ENCODE measurements at places on chromosomes 2 and 18.

DNA sequence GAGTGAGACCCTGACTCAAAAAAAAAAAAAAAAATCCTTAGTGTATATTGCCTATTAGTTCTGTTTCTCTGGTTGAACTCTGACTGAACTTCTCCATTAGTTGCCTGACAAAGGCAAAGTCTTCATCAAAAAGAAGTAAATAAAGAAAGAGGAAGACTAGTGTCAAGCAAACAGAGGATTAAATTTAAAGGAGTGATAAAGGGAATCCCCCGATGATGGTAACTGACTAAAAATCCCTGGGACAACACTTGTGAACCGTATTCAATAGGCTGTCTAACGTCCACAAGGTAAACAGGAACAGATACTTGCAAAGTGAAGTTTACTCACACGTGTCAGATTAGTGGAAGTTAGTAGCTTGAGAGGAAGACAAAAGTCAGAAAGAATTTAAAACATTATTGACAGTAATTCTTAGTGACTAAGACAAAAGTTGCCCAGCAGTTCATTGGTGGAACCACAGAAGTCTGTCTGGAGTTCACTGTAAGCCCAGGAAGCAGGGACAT is 26.2 kb upstream of the SPOPL start:
- DNase-seq = no peak

DNA sequence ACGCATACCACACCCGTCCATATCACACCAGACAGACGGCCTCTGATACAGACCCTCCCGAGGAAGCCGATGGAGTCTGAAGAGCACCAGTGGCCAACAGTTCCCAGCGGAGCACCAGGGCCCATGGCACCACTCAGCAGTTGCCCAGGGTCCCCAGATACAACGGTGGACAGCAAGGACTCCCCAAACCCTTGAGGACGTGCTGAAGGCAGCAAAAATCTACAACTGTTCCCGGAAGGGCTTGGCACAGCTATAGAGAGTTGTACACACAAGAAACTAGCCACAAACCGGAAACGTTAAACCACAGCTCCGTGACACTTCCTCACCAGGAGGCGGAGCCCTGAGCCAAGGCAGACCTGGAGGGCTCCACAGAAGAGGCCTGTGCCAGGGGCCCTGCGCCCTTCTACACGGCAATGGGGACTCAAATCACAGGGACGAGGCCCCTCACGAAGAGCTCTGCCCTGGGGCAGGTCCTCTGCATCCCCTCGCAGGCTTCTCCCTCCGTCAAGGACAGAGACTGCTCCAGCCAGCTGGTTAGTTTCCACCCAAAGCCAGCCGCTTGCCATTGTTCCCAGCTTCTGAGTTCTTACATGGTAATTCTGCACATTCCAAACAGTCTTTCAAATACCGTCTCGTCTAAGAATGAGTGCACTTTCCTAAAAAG is 133.4 kb downstream of the HDAC4 start:
- DNase-seq = peak; percentile 81

DNA sequence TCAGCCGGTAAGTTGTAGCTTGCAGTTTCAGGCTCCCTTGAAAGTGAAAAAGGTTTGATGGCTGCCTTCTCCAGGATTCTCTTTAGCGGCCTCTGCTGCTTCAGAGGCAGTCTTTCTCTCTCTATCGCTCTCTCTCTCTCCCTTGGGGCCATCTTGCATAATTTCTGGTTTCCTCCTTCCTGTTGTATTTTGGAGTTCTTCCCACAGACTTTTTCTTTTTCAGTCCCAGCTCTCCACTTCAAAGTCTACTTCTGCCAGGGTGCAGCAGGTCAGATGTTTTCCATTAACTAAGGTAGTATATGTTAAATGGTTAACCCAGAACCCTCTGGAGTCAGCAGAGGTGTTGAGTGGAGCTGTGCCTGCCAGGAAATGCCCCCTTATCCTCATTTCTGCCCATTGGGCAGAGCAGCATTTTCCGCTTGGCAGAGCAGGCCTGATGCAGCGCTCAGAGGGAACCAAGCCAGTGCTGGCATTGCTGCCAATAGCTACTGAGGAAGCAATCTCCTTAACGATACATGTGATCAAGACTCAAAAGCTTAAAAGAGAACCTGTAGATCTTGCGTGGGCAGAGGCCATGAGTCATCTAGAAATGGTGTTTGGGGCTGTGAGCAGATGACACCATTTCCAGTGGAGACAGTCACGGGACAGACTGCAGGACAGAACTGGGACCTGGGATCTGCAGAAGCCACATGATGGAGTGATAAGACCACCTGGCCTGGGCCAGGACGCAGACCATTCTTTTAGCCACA is 20.8 kb downstream of the DBI start:
- DNase-seq = peak; percentile 22

GRCh38 chr2:170236680-170237047 is 58.7 kb downstream of the MYO3B start:
- no peak for DNase-seq

GRCh38 chr2:65548576-65549256 is 116.3 kb upstream of the SPRED2 start:
- DNase-seq = no peak

DNA sequence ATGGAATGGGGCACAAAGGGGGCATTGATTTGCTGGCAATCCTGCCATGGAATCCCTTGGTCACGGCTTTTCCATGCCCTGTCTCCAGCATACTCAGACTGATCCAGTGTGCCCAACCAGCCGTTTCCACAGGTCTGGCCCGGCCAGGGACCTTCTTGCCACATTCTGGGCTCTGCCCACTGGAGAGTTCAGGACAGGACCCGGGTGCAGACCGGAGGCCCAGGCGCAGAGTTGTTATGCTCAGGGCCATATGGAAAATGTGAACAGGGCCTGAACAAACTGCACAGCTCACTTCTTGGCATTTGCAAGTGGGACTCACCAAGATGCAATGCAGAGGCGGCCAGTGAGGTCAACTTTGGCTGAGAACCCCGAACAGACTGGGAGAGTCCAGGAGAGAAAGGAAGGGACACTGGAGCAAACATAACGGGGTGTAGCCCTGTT is 15.6 kb upstream of the ASAP2 start:
- no peak for DNase-seq

DNA sequence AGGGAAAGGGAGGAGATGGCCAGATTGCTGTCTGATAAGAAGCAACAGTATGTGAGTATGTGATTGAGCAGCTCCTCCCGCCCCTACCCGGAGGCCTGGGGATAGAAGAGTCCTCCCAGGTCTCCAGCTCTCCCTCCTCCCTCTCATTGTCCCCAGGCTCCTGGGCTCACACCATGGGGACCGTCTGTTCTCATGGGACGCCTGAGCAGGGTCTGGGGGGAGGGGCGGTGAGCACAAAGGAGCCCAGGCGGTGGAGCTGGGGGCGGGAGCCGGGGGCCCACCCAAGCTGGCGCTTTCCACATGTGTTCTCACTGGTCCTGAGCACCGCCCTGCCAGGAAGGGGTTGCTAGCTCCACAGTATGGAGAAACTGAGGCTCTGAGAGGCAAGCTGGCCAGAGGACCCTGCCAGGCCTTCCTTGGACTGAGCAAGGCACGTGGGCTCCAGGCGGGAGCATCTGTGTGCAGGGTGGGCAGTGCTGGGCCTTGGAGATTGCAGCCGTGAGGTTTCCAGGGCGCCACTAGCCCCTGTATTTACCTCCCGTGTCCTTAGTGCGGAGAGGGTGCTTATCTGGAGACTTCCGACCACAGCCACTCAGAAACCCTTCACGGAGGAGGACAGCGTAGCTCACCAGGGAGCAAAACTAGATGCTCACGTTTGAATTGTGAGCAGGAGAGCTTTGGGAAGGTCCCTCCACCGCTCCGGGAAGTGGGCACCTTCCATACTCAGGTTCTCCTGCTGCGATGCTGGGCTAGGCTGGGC is 37.4 kb downstream of the PDIA6 start:
- DNase-seq = peak; percentile 48

DNA sequence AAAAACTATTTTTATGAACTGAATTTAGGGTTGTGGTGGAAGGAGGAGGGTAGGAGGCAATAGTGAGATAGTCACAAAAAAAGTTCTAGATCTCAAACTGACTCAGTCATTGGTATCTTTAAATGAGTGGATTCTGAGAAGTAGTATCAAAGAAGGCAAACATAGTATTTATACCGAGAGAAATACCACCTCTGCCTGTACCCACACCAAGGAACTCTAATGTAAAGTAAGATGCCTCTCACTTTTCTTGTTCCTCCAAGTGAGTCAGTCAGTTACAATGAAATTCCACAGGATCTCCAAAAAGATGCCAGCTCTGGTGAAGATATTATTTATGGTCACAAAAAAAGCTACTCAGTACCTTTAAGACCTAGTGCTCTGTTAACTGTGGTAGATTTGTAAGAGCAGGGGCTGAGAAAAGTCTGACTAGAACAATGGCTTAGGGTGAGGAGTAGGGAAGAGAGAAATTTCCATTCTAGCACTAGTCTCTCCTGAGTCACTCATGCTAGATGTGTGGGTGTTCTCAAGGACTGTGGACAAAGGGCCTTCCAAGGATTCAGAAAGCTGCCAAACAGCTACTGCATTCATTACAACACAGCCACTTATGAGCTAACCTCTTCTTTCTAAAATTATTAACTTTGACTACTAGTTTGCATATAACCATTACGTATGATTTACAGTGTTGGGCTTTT is 36.3 kb downstream of the YWHAQ start:
- DNase-seq = no peak

GRCh38 chr18:23049698-23050373 is 85.4 kb upstream of the CABLES1 start:
- no peak for DNase-seq

GRCh38 chr2:85455552-85456090 is 37.1 kb downstream of the SH2D6 start:
- no peak for DNase-seq

DNA sequence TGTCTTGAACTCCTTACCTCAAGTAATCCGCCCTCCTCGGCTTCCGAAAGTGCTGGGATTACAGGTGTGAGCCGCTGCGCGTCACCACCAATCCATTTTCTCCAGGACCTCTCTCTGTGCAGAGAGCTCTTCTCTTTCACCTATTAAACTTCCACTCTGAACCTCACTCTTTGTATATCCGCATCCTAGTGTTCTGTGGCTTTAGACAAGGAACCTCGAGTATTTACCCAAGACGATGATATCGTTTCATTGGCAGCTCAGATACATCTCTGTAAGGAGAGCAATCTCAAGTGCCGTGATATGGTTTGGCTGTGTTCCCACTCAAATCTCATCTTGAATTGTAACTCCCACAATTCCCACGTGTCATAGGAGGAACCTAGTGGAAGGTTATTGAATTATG is 15.1 kb upstream of the WDR33 start:
- no peak for DNase-seq

GRCh38 chr2:45681675-45682074 is 30.2 kb downstream of the PRKCE start:
- no peak for DNase-seq

- DNase-seq = no peak
Measured at GRCh38 chr2:223576873-223577272, 25.3 kb downstream of the SCG2 start.

DNA sequence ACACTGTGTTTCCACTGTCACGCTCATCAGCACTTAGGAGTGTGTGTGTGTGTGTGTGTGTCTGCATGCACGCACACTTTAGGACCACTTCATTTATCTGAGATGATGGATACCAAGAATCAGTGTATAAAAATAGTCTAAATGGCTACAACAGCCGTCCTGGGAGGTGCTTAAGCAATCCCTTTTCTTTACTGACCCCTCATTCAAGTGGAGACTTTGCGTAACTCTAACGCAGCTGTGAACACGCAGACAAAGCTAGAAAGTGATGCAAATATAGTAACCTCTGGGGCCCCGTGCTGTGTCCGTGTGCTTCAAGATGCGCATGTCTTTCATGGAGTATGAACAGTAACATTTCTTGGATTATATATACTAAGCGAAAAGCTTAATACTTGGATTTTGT is 40.4 kb upstream of the RBM44 start:
- no peak for DNase-seq

DNA sequence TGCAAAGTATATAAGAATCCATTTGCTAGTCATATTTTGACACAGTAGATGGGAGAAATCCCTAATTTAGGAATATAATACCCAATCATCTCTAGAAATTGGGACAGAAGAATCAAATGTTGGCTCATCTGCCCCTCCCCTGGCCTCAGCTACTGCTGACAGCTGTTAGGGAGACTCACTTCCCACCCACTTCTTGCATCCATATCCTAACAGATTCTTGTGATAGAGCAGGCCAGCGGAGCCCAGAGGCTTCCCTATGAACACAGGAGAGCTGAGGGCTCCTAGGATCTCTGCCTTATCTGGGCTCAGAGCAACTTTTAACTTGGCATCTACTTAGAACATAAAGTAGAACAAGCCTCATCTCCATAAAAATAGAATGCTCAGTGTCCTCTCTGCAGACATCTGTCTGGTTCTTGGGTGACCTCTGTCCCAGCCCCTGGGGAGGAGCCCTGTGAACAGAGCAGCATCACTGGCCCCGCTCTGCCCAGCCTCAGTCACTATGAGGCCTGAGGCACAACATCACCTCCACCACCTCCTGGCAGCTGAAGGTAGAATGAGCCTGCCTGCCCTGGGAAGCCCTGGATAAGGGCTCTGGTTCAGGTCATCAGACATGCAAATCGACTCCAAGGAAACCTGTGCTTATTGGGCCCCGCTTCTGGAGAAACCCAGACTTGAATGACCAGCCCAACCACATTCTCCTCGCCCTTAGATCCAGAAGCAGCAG is 229.7 kb downstream of the ANKRD36B start:
- no peak for DNase-seq

DNA sequence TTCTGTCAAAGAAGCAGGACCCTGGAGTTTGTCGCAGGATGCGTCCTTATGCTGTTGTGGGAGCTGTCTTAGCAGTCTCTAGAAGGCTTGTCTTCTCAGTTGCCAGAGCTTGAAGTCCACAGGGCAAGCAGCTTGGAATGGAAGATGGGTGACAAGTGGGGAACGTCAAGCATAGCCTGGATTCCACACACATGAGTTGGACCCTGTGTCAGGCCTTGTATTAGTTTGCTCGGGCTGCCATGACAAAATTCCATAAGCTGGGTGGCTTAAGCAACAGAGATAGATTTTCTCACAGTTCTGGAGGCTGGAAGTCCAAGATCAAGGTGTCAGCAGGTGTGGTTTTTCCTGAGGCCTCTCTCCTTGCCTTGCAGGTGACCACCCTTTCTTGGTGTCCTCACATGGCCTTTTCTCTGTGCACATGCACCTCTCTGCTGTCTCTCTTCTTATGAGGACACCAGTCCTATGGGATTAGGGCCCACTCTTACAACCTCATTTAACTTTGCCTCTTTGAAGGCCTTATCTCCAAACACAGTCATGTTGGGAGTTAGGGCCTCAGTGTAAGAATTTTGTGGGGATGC is 51.3 kb downstream of the THNSL2 start:
- DNase-seq = no peak

- DNase-seq = no peak
Measured at GRCh38 chr2:223997938-223998337, 40.7 kb downstream of the MRPL44 start.

GRCh38 chr2:221915926-221916325 is 343.8 kb upstream of the EPHA4 start:
- DNase-seq = no peak

- DNase-seq = no peak
Measured at GRCh38 chr18:50749421-50749820, 70.4 kb downstream of the MRO start.

- no peak for DNase-seq
Measured at GRCh38 chr2:36371928-36372391, 16.4 kb downstream of the CRIM1 start.
